ENCODE measurements at places on chromosomes 16 and 17.

GRCh38 chr16:58012481-58012880 is 11.3 kb downstream of the USB1 start:
- DNase-seq: no peak

DNA sequence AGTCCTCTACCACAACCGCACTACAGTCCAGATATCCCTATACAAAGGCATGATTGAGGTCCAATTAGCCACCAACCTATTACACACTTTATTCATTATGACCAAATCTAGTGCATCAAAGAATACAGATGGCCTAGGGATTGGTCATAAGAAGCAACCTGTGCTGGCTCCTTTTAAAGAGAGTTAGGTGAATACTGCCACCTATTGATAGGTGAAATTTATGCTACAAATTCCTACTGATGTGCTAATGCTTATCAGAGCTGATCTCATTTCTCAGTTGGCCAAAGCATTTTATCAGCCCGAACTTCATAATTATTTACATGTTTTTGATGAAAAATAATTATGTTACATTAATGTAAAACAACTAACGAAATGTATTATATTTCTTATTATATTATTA is 166.3 kb downstream of the ANKFN1 start:
- DNase-seq: no peak

DNA sequence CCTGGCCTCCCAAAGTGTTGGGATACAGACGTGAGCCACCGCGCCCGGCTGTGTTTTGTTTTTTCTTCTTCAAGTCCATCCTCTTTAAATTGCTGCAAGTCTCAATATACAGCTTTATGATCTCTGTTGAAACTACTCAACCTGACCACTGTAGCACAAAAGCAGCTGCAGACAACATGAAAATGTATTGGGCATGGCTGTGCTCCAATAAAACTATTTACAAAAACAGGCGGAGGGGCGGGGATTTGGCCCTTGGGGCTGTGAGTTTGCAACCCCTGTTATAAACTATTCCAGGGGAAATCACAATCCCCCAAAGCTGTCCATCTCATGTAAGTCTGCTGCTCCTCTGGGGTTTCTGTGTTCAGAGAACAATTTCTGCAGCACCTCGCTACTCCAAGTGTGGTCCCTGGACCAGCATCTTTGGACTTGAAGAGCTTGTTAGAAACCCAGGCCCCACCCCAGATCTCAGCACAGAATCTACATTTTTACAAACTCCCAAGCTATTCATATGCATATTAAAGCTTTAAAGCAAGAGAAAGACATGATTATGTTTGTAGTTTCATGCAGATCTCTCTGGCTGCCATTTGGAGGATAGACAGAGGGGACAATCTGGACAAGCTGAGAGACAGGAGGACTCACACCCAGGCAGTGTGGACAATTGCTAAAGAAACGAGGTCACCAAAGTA is 33.6 kb downstream of the TEKT5 start:
- DNase-seq: no peak

DNA sequence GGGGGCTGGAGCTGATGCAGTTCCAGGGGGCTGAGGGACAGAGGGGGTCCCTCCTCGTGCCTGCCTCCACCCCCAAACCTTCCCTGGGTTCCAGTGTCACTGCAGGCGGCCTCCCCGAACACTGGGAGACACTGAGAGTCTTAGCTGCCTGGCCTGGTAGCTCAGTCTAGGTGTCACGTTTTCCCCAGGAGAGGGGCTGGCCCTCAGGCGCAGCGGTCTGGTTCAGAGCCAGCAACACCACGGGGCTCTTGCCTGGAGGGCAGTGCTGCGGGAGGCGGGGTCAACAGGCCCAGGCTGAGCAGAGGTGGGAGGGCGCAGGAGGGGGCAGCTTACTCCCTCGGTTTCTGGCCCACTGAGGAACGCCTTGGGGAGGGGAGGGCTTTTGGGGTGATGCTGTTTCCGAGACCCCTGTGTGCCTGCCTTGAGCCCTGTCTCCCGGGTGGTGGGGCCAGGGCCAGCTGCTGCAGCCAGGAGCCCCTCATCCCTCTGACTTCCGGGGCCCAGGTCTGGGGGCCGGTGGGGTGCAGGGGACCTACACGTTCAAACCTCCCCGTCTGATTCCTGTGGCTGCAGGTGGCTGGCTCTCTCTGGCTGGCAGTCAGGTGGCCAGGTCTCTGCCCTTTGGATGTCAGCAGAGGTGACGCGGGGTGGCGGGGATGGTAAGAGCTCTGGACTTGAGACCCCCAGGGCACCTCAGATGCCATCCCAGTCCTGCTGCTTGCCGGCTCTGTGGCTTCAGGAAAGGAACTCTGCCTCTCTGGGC is 89.3 kb upstream of the GSE1 start:
- no peak for DNase-seq

GRCh38 chr16:2223942-2224486 is 623 bp downstream of the E4F1 start:
- no peak for DNase-seq

- DNase-seq: no peak
Measured at GRCh38 chr16:15874745-15875314, 13.6 kb downstream of the CEP20 start.

GRCh38 chr17:44360826-44361225 is 2.8 kb downstream of the FAM171A2 start:
- no peak for DNase-seq

DNA sequence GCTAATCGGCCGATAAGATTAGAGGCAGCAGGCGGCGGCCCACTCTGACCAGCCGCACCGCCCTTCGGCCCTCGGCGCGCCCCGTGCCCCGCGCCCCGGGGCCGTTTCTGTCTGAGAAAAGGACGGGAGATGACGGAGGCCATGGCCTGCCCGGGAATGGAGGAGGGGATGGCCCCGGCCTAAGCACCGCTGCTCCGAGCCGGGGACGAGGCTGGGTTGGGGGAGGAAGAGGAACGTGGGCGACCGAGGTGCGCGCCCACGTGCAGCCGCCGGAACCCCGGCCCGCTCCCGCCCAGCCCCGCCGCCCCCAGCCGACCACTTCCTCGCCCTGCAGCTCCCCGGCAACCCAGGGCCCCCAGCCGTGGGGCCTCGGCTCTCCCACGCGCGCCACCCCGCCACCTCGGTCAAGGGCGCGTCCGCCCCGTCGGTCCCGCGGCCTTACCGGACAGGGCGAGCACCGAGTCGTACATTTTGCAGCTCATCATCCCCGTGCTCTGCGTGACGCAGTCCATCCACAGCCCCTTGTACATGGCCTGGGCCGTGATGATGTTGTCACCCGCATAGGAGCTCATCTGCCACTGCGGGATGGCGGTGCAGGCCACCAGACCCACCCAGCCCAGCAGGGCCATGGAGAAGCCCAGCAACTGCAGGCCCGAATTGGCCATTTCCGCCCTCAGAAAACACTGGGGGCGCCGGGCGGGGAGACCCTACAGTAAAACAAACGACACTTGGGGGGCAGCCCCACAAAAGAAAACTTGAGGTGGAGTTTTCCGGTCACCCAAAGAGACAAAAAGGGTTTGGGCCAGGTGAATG is 693 bp downstream of the CLDN7 start:
- DNase-seq: no peak

GRCh38 chr17:36182176-36183000 is 6.0 kb upstream of the TBC1D3B start:
- no peak for DNase-seq

GRCh38 chr17:46053911-46054534 is 55.0 kb downstream of the STH start:
- no peak for DNase-seq

- no peak for DNase-seq
Measured at GRCh38 chr17:6509031-6509771, 47.2 kb downstream of the PITPNM3 start.

GRCh38 chr17:30517786-30518185 is 40.6 kb downstream of the GOSR1 start:
- no peak for DNase-seq

DNA sequence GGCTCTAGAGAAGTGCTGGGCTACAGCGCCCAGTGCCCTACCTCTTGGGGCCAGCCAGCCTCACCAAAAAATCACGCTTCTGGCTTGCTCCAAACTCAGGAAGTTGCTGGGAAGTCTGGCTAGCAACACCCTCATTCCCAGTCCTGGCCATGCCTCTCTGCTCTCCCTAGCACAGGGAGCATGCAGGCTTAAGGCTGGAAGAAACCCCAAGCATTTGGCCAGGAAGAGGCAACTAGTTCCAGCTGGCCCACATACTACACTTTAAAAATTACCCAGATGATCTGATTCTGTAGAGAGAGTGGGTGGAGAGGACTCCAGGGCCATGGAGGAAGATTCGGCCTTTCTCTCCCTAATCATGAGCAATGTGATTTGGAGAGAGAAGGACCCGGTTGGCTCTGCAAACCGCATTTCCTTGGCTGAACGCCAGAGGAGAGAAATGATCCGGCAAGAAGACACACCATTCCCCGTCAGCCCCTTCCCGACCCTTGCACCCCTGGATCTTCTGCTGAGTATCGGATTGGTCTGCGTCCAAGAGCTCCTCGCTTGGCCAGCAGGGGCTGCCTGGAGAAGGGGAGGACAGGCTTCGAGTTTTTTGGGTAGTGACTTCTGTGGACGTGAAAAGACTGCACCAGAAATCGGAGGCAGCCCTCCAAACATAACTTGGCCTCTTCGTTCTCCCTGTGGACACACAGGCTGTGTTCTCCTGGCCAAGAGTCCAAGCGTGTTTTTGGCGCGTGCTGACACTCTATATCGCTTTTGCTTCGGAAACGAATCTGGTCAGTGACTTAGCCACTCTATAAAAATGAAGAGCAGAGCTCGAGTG is 406.3 kb downstream of the WWOX start:
- no peak for DNase-seq

All from activated gamma-delta T cell treated with anti-CD3 and anti-CD28 coated beads, Interleukin-2, amount 50 U/mL, for 16 hours (primary cell).